ENCODE measurements at places on chromosomes 3 and 15.
A peak's percentile ranks its signal among the peaks of the same experiment; 100 is the strongest.

- no peak for DNase-seq
Measured at GRCh38 chr3:180466401-180467011, 135.5 kb upstream of the TTC14 start.

DNA sequence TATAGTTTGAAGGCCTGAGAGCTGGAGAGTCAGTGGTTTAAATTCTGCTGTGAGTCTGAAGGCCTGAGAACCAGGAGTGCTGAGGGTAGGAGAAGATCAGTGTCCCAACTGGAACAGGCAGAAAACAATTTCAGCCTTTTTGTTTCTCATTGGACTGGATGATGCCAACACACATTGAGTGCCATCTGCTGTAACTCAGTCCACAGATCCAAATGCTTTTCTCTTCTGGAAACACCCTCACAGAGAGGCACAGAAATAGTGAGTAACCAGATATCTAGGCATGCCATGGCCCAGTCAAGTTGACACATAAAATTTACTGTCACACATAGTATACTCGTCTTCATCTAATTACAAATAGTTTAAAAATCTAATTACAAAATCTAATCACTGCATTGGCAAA lies 100.8 kb downstream of the NEO1 start:
- no peak for DNase-seq

GRCh38 chr15:73629798-73630429 lies 3.3 kb downstream of the NPTN start:
- no peak for DNase-seq

GRCh38 chr3:71285086-71285485 lies 298.4 kb downstream of the FOXP1 start:
- no peak for DNase-seq

GRCh38 chr15:88664151-88664778 lies 25.4 kb downstream of the ISG20 start:
- DNase-seq: no peak

DNA sequence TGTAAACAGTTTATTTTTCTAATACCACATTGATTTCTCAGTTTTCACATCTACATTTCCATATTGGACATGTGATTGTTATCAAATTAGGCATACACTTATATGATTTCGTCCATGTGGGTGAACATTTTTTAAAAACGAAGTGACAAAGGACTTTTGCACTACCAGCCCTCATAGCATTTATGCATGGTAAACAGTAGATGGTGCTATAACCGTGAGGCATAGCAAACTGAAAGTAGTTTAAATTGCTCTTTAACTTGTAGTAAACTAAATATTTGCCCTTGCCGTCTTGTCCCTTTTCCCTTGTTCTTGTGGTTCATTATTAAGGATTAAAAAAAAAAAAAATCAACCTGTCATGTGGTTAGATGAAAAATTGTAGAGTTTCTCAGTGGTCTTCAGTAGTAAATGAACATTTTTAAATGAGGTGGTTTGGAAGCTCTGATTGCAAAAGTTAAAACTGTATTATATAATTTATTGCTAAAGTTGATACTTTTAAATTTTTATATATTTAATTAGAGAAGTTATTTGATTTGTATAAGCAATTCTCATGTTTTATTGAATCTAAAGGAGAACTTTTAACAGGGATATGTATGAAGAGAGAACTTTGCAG lies 24.0 kb downstream of the STX19 start:
- no peak for DNase-seq

DNA sequence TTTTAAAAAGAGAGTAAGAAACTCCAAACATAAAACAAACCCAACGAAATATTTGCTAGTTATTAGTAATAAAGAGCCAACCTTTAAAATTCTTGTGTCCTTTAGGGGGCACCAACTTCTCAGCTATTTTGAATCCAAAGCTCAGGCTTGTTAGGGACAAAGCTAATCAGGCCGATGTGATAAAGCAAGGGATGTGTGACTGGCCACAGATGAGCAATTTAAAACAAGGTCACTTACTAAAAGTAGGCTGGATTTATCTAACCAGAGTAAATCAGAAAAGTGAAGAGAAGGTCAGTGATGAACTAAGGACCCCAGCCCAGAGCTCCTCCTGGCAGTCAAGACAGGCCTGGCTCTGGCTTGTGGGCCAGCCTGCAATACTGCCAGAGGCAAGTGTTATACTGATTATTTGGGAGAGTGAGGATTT lies 108.5 kb downstream of the CYP19A1 start:
- peak; percentile 21 for DNase-seq

DNA sequence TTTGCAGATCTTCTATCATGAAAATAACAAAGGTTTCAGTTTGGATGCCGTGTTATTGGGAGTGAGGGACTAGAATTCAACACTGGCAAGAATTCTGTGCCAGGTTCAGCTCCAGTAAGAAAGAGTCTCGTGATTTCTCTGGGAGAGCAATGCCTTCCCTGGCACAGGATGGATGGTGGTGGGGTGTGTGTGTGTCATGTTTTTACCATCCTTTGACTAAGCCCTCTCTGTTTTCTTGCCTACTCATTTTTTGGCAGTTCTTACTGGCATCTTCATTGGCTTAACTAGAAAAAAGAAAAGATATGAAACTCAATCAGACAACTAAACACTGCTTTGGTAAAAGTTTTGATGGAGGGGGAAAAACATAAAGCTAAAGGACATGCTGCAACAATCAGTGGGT lies 86.6 kb downstream of the FMN1 start:
- no peak for DNase-seq

- DNase-seq: no peak
Measured at GRCh38 chr15:41872166-41872747, 21.6 kb downstream of the SPTBN5 start.

- no peak for DNase-seq
Measured at GRCh38 chr15:33396475-33396874, 85.7 kb downstream of the RYR3 start.

DNA sequence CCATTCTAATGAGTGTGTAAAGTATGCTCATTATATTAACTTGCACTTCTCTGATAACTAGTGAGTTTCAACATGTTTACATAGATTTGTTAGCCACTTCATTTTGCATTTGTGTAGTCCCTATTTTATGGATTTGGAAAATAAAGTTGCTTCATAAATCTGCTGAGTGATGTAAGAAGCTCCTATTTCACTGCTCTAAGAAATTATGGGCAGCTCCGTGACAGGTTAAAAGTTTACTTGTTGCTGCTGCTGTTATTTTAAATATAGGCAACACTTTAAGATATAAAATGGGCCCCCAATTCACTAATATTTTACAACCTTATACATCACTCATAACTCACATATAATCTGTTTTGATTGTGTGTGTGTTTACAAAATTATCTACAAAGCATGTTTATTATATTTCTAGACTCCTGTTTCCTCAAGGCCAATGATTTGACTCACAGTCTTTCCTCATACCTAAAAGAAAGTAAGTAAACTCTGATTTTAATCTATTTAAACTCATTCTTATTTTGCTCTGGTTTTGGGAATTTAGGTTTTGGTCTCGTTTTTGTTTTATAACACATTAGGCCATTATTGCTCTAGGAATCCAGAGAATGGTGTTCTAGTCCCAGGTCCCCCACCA lies 51.7 kb upstream of the FILIP1L start:
- no peak for DNase-seq

GRCh38 chr15:80068578-80068977 lies 9.1 kb downstream of the ZFAND6 start:
- DNase-seq: no peak

GRCh38 chr15:61051569-61052031 lies 177.5 kb downstream of the RORA start:
- DNase-seq: no peak

GRCh38 chr3:64859625-64860535 lies 172.1 kb upstream of the ADAMTS9 start:
- no peak for DNase-seq

GRCh38 chr3:131036200-131036816 lies 9.6 kb downstream of the NEK11 start:
- no peak for DNase-seq

DNA sequence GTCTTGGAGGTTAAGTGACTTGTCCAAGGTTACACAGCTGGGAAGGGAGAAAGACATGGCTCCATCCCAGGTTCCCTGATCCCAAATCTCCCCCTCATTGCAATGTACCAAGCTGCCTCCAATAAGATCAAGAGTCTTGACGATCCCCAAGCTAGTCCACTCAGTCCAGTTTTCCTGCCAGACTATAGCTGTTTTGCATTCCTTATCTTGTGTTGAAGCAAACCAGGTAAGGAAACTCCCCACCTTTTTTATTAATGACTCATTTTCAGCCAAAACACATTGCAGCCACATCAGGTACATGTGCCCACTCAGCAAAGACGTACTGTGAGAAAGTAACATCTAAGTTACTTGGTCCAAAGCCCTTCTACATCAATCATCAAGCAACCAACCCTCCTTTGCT lies 41.9 kb downstream of the LIPC start:
- DNase-seq: no peak

- no peak for DNase-seq
Measured at GRCh38 chr3:39753391-39753790, 56.0 kb upstream of the MYRIP start.

DNA sequence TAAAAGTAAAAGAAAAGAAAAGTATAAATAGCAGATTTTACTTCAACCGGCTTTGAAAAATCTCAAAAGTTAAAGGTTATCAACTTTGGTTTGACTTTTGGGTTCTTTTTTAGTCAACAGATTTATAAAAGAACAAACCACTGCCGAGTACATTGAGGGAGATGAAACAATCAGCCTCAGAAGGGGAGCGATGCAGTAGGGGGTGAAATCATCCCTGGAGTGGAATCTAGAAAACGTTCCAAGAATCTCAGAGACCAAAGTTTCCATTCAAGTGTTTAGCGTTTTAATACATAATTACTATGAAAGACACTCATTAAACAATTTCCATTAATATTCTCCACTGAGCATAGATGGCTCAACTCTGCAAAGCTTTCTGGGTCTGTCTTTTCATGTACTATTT lies 745.5 kb downstream of the NR2F2 start:
- peak; percentile 36 for DNase-seq
